ENCODE measurements at places on chromosomes 6 and 20.

DNA sequence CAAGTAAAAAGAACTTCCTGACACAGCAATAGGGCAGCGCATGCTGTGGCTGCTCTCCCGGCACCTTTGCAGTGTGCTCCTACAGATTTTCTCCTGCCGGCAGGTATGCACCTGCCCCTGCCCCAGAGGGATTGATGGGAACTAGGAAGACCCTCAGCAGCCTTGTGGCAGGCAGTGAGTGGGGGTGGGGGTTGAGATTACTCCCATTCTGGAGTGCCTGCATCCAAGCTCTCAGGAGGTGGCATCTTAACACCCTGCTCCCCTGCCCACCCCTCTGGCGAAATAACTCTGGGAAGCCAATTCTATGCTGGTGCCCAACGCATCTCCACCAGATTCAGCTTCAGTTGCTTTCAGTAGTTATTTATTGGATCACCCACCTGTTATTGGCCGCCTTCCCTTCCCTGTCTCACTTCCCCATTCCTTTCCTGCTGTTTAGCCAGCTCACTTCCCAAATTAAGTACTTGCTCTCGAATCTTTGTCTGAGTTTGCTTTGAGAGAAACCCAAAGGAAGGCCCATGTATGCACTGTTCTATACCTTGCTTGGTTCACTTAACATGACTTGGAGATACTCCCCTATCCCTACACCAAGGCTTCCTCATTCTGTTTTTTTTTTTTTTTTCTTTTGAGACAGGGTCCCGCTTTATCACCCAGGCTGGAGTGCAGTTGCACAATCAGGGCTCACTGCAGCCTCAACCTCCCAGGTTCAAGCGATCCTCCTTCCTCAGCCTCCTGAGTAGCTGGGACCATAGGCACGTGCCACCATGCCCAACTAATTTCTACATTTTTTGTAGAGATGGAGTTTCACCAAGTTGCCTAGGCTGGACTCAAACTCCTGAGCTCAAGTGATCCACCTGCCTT, 29.3 kb upstream of the SLC23A2 start:
- no peak for DNase-seq

- no peak for DNase-seq
Observed at GRCh38 chr6:127352524-127352923, 9.1 kb upstream of the ECHDC1 start.

GRCh38 chr6:68473433-68474210, 161.5 kb upstream of the ADGRB3 start:
- no peak for DNase-seq

- DNase-seq: no peak
Observed at GRCh38 chr6:156938143-156938542, 161.0 kb downstream of the ARID1B start.

GRCh38 chr6:44471271-44471981, 83.9 kb downstream of the CDC5L start:
- no peak for DNase-seq

DNA sequence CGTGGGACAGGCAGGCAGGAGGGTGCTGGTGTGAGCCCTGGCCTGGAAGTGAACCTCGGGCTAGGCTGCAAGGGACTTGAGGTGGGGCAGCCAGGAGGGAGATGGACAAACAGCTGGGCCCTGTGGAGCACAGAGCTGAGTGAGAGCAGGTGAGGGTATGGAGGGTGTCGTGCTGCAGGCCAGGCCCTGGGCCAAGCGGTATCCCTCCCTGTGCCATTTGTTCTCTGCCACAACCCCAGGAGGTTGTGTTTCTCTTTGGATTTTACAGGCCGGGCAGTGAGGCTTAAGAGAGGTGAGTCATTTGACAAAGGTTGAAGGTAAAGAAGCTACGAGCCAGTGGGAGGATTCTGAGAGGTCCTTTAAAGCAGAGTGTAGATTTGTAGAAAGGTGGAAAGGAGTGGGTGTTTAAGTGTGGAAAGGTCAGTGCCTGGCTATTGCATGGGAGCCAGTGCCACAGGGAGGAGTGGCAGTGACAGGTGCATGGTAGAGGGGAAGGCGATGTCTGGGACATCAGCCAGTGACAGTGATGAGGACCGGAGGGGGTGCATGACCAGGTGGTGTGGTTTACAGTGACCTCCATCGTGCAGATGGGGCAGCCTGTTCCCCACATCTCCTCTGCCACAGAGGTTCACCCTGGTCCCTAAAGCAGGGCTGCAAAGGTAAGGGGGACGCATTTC, 39.8 kb downstream of the GMPR start:
- DNase-seq: no peak

GRCh38 chr6:113893866-113894265, 36.7 kb downstream of the MARCKS start:
- no peak for DNase-seq

- DNase-seq: no peak
Observed at GRCh38 chr6:157278171-157278570, 45.1 kb downstream of the TMEM242 start.

DNA sequence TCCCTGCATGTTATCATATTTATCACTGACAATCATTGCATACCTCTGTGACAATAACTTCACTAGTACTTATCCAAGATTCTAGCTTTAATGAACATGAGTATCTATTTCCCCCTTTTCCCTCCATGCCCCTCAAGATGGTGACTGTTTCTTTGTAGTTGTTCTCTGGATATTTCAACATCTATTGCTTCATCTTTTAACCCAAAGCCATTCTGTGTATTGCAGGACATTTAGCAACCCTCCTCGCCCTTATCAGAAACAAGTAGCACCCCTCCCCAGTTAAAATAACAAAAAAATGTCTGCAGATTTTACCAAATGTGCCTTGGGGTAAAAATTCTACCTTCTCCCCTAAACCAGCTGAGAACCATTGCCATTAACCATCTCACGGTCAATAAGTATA, 979.8 kb upstream of the MANEA start:
- no peak for DNase-seq

DNA sequence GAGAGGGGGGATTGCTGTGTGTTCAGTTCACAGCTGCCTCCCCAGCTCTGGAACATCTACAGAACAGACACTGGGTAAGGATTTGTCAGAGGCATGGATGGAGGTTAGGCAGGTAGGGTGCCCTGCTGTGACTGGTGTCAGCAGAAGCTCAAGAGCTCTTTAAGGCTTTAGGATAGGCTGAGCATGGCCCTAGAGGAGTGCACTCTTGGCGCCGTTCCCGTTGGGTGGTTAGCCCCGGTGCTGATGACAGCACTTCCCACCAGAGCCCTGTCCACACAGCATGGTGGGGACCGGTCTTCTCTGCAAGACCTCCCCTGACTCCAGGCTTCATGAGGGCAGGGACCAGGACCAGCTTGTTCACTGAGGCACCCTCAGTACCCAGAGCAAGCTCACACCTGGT, 262.0 kb downstream of the BMP7 start:
- DNase-seq: no peak

- no peak for DNase-seq
Observed at GRCh38 chr6:121506761-121507754, 71.6 kb downstream of the GJA1 start.

GRCh38 chr6:129440691-129441090, 269.3 kb downstream of the ARHGAP18 start:
- no peak for DNase-seq

GRCh38 chr6:75437421-75437891, 56.1 kb downstream of the FILIP1 start:
- DNase-seq: no peak

DNA sequence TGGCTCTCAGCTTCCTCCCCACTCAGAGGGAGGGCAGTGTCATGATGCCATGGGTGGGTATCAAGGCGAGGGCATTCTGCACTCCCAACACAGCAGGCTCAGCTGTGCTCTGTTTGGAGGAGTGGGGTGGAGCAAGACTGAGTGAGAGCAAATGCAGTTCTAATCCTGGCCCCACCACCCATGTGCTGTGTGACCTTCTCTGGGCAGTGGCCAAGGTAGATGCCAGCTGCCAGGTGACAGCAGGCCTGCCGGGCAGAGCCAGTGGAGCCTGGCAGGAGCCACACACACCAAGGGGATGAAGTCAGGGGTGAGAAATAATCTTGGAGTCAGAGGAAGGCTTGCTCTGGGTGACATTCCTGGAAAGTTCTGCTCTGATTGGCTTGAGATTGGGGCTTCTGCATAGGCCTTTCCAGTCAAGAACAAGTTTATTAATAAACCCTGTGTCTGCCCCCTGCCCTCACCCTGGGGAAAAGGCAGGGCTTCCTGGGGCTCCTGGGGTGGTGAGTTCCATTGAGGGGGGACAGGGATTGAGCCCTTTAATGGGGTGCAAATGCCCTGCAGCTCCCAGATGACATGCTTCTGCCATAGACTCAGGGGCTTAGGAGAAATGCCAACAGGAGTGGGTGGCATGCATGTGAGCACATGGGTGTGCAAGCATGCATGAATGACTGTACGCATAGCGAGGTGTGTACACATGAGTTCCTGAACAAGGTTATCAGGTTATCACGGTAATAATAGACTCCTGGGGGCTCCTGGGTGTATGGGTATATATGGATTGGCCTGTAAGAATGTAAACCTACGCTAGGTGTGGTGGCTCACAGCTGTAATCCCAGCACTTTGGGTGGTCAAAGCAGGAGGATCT, 134.2 kb downstream of the MRPL14 start:
- no peak for DNase-seq

DNA sequence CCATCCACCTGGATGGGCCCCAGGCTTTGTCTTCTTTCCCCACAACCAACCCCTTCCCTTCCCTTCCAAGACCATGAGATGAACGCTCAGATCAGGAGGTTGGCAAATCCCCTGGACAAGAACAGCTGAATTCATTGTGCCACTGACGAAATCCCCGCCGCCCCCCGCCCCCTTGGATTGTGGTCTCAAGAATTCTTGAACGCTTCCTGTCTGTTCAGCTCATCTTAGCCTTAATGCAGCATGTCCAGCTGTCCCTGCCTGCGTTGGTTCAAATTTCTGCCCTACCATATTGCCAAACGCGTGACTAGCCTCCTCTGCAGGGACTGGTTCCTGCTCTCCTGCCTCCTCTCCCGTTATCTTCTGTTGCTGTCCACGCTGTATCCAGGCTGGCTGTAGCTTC, 133.2 kb downstream of the CDH4 start:
- no peak for DNase-seq

DNA sequence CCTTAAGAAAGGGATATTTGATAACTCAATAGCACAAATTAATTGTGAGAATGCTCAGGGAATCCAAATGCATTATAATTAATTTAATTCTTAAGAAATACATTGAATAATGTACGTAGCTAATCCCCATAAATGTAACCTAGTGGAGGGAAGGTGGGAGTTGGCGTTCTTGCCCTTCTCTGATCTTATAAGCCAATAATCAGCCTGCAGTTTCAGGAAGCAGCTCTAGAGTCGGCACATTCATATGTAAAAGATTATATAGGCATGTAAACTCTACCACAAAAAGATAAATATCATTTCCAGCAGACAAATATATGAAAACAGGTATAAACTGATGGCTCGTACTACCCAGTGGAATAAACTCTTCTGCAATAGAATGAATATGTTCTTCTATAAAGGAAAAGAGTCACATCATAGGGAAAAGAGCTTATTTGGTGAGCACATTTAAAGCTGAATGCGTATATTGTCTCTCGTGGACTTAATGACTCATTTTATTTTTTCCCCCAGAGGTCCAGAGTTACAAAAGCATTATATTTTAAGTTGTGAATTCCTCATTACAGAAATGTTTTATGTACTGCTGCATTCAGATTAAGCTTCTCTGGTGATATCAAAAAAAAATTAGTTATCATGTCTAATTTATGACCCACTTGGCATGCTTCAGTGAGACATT, 112.2 kb downstream of the TFAP2A start:
- DNase-seq: no peak

- DNase-seq: no peak
Observed at GRCh38 chr6:168122011-168122410, 43.0 kb upstream of the FRMD1 start.

DNA sequence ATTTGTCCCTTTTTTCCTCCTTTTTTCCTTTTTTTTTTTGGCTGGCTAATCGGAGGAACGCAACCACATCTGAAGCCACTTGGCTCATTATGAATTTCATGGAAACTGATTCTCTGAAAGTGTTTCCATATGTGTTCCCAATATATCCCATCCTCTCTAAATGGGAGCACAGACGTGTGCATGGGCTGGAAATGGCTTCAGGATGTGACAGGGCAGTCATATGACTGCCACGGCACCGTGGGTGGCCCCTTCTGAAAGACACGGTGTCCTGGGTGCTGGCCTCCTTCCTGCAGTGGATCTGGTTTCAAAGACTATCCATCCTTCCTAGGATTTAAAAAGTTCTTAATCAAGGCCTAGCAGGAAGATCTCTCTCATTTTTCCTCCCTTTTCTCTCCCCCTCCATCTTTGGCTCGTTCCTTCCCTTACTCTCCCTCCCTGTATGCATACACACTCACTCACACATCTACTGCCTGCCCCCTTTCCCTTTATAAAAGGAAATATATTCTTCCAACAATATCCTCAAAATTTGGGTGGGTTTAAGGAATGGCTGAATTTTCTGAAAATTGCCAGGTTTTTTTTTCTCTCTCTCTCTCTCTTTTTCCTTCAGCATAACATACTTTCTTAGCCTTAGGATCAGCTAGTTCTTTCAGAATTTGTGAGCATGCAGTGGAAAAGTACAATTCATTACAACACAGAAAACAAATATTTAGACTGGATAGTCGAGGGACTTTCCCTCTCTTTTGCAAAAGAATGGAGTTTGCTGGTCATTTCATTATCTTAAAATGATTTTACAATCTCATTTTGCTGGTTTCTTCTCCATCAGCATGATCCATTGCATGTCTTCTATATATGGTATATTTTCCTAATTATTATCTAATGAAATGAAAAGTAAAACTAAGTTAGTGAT, 161.2 kb upstream of the SUPT3H start:
- no peak for DNase-seq

- no peak for DNase-seq
Observed at GRCh38 chr6:25473447-25473846, 178.6 kb upstream of the SCGN start.

GRCh38 chr6:33962246-33963027, 158.6 kb upstream of the MLN start:
- DNase-seq: no peak

All from NK-92 treated with Interleukin-12 subunit alpha and Interleukin-12 subunit beta, amount 100 ng/mL, for 24 hours (cell line).